ENCODE measurements at places on chromosomes 4 and X. TPM values are rescaled to one million over a fixed set of nuclear protein-coding genes. Genes with fewer than 3 reads are reported as not detected.

GRCh38 chr4:174281901-174282300, 1.6 kb downstream of the FBXO8 start:
- no peak for DNase-seq

- no peak for DNase-seq
Measured at GRCh38 chr4:87045659-87046058, 110.8 kb downstream of the AFF1 start.

DNA sequence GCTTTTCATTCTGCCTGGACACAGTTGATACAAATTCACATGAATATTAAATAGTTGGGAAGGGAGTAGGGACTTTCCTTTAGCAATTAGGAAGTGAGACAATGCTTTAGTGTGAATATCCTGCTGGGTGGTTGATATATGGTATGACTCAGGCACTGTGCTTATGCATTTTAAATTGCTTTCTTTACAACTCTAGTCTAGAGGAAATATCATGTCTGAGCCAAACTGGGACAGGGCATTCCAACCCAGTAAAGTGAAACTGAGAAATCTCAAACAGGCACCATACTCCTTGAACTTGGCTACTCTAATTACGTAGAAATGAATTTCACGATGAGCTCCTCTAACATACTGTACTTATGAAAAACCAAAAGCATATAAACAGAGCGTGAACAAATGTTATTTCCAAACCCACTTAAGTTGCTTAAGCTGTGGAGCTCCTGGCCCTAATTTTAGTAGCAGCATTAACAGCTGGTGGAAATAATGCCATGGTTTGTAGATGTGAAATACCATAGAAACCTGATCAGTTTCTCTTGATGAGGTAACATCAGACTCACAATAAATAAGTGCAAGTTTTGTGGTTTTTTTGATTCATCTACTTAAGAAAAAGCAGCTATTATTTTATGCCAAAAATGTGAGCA, 242.9 kb upstream of the GK2 start:
- DNase-seq, result peak; percentile 8

DNA sequence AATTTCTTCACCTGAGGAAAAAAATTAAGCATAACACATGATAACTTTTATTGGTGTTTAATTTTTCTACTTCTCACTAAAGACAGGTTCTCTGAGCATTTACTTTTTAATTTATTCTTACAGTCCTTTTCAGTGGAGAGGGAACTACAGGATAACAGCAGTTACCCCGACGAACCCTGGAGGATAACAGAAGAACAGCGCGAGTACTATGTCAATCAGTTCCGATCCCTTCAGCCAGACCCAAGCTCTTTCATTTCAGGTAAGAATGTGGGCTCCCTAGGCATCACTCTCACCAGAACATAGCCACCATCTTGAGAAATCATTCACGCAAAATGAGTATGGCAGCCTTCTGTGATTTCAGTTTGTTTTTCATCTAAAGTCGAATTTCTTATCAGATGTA, 100.8 kb downstream of the REPS2 start:
- no peak for DNase-seq

GRCh38 chrX:132676102-132676501, 187.3 kb upstream of the MBNL3 start:
- DNase-seq, result no peak

- peak; percentile 2 for DNase-seq
Measured at GRCh38 chr4:109947457-109947856, 34.8 kb downstream of the EGF start.

GRCh38 chr4:149986917-149987316, 91.3 kb upstream of the DCLK2 start:
- no peak for DNase-seq

DNA sequence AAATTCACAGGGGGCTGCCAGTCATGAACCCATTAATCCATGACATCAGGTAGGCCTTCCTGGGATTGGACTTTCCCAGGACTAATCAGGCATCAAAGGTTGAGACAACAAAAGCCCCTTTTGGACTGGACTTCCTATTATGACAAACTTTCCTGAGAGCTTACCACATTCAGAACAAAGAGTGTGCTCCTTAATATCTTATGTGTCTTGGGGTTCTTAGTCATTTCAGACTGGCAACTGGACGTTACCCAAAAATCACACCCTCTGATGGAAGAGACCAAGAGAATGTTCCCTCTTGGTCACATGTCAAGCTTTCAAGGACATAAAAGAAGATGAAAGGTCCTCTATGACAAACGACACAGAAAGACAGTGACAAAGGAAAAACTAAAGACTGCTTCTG, 31.6 kb upstream of the PPP1R2C start:
- no peak for DNase-seq

DNA sequence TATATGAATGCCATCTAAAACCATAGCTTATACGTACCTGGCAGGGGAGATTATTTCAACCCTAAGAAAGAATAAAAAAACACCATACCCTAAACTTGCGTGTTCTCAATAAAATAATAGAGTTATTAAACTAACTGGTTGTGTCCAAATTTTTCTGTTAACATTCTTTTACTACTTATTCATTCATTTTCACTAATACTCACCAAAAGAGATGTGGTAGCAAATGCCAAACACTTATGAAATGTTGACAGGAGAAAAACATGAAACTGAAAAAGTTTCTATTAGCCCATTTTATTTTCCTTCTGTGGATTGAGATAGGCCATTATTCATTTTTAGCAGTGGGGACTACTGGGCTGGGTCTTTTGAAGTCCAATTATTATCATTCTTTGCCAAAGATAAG, 102.0 kb downstream of the TSPAN5 start:
- DNase-seq, result no peak

DNA sequence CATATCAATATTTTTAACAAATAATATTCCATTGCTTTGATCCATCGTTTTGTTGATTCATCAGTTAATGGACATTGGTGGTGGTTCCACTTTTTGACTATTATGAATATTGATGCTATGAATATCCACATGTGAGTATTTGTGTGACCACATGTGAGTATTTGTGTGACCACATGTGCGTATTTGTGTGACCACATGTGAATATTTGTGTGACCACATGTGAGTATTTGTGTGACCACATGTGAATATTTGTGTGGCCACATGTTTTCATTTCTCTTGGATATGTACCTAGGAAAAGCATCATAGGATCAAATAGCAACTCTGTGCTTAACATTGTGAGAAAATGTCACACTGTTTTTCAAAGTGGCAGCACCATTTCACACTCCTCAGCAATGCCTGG, 433.6 kb upstream of the FRG1 start:
- no peak for DNase-seq

- peak; percentile 96 for DNase-seq
Measured at GRCh38 chr4:8228319-8229250, 29.5 kb downstream of the SH3TC1 start.

DNA sequence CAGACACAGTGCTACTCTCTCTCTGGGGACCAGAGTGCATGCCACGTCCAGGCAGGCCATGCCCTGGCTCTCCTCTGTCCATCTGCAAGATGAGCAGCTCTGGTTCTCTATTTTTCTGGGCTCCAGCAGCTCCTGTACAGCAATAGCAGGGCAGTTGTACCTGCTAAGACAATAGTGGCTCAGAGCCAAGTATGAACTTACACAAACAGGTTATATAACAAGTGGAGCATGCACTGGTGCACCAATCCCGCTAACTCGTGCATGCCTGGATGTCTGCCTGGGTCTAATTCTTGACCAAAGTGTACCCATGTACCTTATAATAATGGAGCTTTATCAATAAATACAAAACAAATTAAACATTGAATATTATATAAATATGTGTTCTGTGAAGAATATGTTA, 392.3 kb downstream of the CENPC start:
- no peak for DNase-seq

DNA sequence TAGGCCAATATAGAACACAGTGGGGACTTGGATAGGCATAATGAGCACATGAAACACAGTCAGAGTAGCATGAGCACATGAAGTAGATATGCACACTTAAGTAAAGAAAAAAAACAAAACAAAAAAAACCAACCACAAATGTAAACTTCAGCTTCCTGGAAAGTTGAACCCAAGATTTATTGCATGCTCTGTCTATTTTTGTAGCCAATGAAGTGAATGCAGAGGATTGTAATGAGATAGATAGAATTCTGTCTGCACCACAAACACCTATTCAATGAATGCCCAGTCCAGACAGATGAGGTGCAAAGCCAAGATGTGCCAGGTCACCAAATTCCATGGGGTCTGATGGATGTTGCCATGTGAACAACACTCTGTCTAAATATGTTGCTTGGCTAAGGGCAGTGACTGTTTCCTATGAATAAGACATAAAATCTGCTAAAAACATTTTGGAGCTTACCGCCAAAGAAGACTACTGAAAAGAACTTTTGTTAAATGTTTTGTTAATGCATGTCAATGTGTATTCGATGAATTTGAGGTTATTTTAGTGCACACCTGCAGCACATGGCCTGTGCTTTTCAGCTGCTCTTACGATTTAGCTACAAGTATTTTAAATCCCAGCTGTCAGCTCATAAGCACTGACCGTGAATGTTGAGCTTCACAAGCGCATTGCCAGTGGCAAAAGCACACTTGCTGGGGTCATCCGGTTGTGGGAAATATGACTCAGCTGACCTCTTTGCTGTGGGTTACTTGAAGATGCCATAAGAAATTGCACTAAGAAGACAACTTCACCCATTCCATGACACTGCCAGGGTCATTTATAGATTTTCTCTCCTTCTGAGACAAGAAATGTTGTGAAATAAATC, 374.8 kb upstream of the GNPDA2 start:
- DNase-seq, result peak; percentile 13

DNA sequence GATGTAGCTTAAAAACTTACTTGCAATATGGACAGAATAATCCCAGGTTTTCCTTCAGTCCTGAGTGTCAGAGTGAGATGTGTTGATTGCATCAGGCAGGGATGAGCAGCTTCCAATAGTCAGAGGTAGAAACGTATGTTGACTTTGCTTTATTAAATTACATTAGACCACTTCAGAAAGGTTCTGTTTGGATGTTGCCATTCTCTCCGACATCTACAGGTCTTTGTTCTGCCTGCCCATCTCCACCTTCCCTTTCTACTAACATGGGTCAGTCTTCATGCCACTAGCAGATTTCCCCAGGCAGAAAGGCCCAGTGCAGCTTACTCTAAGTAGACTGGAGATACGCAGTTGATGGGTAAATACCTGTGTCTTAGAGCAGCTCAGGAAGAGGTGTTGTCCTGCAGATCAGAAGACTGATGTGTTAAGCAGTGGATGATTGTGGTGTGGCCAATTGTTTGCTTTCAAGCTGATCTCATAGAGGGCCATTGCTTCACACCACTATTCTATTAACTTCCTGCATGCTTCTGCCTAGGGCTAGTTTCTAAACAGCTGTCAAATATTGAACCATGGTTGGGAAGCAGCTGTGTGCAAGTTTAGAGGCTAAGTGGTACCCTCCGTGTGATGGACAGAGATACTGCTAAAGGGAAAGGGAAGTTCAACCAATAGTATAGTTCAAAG, 1.8 kb downstream of the FRMPD4 start:
- peak; percentile 26 for DNase-seq

DNA sequence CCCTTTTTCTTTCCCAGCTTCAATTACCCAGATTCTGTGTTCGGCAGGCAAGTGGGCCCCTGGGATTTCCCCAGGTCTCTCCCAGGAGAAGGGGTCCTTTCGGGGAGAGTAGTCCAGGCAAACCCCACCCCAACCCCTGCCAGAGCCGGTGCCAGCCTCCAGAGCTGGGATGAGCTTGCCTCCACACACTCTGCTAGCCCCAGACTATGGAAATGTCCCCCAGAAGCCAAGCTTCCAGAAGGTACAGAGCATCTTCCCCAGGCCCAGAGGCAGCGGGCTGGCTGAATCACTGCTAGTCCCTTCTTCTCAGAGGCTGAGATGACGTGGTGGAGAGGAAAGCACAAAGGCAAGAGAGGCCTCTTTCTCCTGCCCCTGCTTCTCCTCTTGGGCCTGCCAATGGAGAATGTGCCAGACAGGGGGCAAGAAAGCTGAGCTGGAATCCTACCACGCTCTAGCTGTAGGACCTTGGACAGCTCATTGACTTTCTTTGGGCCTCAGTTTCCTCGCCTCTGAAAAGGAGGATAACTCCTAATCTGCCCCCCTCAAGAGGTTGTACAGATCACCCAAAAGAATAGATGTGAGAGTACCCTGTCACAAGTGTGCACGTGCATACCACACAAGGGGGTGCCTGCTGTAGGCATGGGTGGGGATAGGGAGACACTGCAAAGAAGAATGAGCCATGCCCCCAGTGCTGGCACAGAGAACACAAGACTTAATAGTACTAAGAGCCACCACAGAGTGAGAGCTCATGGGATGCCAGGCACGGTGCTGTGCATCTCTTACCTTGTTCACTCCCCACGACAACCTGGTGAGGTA, 2.1 kb downstream of the SASH3 start:
- DNase-seq, result no peak

- no peak for DNase-seq
Measured at GRCh38 chr4:41390661-41391060, 133.9 kb downstream of the UCHL1 start.

- no peak for DNase-seq
Measured at GRCh38 chrX:15274946-15275345, 5.1 kb upstream of the ASB9 start.

- DNase-seq, result no peak
Measured at GRCh38 chr4:91037951-91038350, 910.8 kb downstream of the CCSER1 start.

DNA sequence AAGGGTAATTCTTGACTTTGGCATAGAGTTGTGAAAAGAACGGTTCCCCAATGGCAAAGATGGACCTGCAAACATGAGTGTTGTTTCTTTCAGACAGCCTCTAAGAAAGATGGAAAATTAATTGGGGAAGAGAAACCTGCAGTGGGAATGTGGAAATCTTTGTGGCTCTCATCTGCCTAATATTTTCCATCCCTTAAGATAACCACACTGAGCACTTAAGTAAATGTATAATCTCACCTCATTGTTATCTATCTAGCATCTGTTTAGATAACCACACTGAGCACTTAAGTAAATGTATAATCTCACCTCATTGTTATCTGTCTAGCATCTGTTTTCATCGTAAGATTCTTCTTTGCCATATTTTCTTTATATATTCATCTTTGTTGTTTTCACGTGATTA, 149.3 kb downstream of the NWD2 start:
- DNase-seq, result no peak

GRCh38 chr4:168092176-168092712, at the start of gene ANXA10:
Gene ANXA10 (plus strand): TSS chr4:168092537. CDS start chr4:168092701, 164 bp downstream.
- DNase-seq, result no peak

DNA sequence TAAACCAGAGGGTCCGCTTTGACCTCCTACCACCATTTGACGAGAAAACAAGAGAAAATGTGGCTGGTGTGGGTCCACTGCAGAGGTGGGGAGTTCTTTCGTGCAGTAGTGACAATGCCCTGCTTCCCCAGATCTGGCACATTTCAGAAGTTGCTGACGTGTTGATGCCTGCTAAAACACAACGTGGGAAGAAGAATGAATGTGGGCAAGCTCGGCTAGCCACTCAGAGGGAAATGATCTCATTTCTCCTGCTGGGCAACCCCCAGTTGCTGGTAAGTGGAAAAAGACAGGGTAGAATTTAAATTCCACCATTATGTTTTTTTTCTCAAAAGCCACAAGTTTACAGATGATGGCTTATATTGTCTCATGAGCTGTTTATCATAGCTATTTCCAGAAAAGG, 77.9 kb downstream of the LUZP4 start:
- peak; percentile 49 for DNase-seq

Gene CSTF2
- total RNA-seq, result 25.9 TPM

Gene CWH43
- total RNA-seq, result not detected

Gene USP26
- not detected for total RNA-seq

Gene MPC1L
- total RNA-seq, result not detected

Gene FGD1
- 8.0 TPM for total RNA-seq

Gene FAT4
- 0.20 TPM for total RNA-seq

Gene AMBN
- total RNA-seq, result not detected

Gene C4orf50
- not detected for total RNA-seq

Gene SUPT20HL2
- 0.24 TPM for total RNA-seq

Gene PWWP3B
- not detected for total RNA-seq

Gene BEND2
- total RNA-seq, result not detected

Gene RNF212
- not detected for total RNA-seq

Gene SFRP2
- 10.5 TPM for total RNA-seq

Gene EDNRA
- total RNA-seq, result 0.36 TPM

Gene CT45A1
- not detected for total RNA-seq
